ENCODE measurements at places on chromosomes 6 and 20.

GRCh38 chr20:13396826-13397225 lies 175.8 kb downstream of the ISM1 start:
- no peak for DNase-seq

DNA sequence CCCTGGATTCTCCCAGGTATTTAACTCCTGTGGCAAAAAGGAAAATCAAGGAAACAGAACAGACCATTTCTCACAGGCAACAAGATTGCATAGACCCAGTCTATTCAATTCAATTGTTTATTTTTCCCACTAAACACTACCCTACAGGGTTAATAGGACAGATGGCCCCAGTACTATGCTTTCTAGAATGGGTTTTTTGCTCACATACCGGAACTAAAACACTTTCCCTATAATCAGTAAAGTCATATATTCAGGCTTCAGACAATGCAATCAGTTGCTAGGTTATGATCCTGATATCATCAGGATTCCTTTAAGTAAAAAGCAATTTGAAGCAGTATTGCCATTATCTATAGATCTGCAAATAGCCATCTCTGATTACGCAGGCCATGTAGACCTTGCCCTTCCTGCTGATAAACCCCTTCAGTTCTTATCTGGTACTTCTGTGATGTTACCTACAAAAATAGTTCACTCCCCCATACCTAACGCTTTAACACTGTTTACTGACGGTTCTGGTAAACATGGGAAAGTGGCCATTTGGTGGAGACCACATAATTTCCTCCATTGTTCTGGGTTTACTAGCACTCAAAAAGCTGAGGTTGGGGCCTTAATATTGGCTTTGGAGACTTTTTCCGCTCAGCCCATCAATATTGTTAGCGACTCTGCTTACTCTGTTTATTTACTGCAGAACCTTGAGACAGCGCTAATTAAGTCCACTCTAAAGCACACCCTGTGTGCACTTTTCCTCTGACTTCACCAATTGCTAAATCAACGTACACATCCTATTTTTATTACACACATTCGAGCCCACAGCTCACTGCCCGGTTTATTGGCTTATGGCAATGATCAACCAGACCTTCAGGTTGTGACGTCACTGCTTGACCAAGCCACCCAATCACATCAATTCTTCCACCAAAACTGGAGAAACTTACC lies 666.0 kb downstream of the PHF3 start:
- no peak for DNase-seq

- DNase-seq, result no peak
Observed at GRCh38 chr6:26159357-26160273, 72.4 kb downstream of the HFE start.

- DNase-seq, result no peak
Observed at GRCh38 chr20:38303908-38304379, at the start of gene BPI. TSS of gene BPI (plus strand) at chr20:38304156. CDS start at chr20:38304224, 68 bp downstream.

DNA sequence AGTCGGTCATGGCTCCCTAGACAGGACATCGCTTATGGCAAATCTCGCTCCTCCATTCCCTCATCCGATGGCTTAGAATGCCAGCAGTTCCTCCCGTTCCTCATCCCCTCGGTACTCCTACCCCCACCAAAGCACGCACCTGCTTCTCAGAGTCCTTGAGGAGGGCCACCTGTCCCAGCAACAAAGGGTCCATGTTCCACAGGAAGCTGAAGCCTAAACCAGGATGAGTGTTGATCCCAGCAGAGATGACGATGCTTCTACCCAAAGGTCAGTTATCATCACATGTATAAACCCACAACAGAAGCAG lies 111.2 kb downstream of the THBS2 start:
- DNase-seq, result no peak

DNA sequence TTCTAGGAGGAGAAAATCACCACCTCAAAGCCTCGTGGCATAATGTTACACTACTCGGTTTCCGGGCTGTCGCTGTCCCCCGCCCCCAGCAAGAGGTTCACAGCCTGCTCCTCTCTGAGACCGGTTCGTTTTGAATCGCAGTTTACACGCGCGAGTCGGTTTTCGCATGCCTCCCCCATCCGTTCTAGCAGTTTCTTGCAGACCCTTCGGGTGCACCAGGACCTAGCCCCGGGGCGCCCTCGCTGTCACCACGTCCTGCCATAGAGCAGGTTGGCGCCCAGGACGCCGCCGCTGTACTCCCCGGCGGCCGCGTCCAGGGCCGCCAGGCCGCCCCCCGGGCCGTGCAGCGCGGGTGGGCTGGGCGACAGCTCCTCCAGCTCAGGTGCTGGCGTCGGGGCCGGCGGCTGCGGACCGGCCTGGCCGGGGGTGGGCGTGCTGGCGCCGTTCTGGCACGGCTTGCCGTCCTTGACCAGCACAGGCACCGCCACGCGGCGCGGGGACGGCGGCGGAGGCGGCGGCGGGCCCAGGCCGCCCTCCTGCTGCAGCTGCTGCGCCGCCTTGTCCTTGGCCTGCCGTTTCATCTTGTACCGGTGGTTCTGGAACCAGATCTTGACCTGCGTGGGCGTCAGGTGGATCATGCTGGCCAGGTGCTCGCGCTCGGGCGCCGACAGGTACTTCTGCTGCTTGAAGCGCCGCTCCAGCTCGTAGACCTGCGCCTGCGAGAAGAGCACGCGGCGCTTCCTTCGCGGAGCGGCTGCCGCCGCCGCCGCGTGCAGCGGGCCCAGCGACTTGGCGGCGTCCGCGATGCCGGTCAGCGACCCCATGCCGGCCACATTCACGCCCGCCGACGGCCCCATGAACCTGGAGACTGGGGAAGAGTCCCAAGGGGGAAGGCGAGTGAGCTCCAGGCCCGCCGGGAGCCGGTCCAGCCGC lies 1.4 kb downstream of the NKX2-4 start:
- DNase-seq, result peak; percentile 13

DNA sequence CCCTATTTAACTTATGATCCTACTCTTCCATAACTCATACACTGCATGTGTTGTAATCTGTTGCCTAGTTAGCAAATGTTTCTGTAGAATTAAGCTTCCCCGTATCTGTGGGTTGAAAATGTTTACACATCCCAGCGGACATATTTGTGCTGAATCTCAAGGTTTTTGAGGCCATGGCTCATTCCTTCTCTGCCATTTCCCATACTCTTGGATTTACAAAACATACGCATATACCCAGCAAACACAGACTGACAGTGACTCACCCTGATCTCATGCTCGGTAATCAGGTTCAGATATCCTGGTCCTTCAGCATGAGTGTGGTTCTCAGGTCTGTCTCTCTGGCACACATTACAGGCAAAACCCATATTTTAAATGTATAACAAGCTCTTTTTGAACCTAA lies 58.7 kb downstream of the AGPAT4 start:
- DNase-seq, result no peak

GRCh38 chr20:16810216-16810615 lies 62.1 kb downstream of the OTOR start:
- no peak for DNase-seq

DNA sequence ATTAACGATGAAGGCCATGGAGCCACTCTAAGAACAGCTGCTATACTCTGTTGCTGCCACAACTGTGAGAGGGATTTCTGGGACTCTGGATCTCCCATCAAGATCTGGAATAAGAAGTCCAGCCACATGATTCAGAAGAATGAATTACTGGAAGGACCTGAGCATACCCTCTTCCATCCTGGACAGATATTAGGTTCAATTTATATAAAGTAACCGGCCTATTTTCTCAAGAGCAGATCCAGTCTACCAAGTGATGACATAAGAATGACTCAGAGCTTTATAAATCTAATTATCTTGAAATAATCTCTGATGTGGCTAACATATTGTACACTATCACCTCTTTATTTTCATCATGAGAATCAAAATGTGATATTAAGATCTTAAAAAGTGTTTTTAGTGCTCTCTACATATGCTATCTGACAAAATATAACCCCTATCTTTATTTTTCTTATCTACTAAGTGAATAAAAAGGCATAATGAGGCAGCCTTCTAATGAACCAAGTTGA lies 45.1 kb downstream of the COL9A1 start:
- no peak for DNase-seq

DNA sequence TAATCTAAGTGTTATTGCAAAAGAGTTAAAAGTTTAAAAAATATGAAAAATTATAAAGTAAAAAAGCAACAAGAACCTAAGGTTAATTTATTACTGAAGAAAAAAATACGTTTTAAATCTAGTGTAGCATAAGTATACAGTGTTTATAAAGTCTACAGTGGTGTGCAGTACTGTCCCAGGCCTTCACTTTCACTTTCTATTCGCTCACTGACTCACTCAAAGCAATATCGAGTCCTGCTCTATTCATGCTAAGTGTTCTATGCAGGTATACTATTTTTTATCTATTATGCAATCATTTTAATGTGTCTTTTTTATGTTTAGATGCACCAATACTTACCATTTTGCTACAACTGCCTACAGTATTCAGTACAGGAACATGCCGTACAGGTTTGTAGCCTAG lies 113.0 kb downstream of the MANEA start:
- no peak for DNase-seq

DNA sequence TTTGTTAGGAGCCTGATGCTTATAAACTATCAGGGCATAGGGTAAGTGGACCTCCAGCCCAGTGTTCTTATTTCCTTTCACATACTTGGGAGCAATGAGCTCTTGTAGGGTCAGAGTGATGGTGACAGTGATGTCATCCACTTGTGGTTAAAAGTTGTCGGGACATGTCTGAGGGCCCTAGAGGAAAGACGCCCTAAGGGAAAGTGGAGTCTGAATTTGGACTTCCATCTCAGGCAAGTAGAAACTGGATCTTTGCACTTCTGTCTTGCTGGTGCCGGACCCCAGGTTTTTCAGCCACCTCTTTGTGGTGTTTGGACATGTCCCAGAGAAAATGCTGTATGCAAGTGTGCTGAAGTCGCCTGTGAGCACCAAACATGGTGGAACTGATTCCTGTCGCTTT lies 900.5 kb downstream of the C6orf118 start:
- no peak for DNase-seq

DNA sequence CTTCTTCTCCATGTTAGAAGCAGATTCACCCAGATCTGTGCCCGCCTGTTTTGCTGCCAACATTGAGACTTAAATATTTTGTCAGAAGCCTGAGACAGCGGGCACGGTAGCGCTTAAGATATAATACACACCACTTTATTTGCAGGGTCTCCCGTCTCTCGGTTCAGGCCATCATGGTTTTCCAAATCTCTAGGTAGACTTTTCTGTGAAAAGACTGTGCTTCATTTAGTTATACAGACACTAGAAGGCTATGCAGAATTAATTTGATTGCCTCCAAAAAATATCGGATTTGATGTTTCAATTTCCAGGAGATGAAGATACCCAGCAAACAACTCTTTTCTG lies 598 bp downstream of the TBP start:
- no peak for DNase-seq
